ENCODE measurements at places on chromosomes 16 and 17. TPM values are rescaled to one million over a fixed set of nuclear protein-coding genes. Genes with fewer than 3 reads are reported as not detected.

PIPOX gene
- 2.4 TPM for total RNA-seq

FOXN1 gene
- total RNA-seq, result not detected

SLC13A2 gene
- not detected for total RNA-seq

AMFR gene
- 45.4 TPM for total RNA-seq

MYH13 gene
- total RNA-seq, result not detected

TNFRSF17 gene
- total RNA-seq, result not detected

ENGASE gene
- total RNA-seq, result 42.5 TPM

MYH2 gene
- not detected for total RNA-seq

FNDC8 gene
- not detected for total RNA-seq

SLFN13 gene
- 46.0 TPM for total RNA-seq
